Endothelial cell of umbilical vein (primary cell): ENCODE measurements at places on chromosomes 11 and 22. TPM values are rescaled to one million over a fixed set of nuclear protein-coding genes. Genes with fewer than 3 reads are reported as not detected.

The BTBD18 gene
- not detected in 2 replicates for total RNA-seq

The BRSK2 gene
- 0.20 and 0.39 TPM in 2 replicates for total RNA-seq

The IGF2 gene
- total RNA-seq = 21.0 and 34.1 TPM in 2 replicates

The LTBP3 gene
- 120 and 121 TPM in 2 replicates for total RNA-seq

The LMO2 gene
- 62.4 and 66.8 TPM in 2 replicates for total RNA-seq

The UPB1 gene
- total RNA-seq = 0.30 and 0.80 TPM in 2 replicates

The PHETA2 gene
- 23.4 and 25.4 TPM in 2 replicates for total RNA-seq

The RBM4 gene
- 148 and 153 TPM in 2 replicates for total RNA-seq

The SLC22A6 gene
- not detected in 2 replicates for total RNA-seq

The LDHA gene
- total RNA-seq = 477 and 537 TPM in 2 replicates

The IGSF9B gene
- 0.15 and 0.69 TPM in 2 replicates for total RNA-seq

The SNX19 gene
- 44.3 and 49.8 TPM in 2 replicates for total RNA-seq

The CCDC89 gene
- total RNA-seq = 0.23 TPM in 1 of 2 replicates, not detected in the other

The PGA5 gene
- total RNA-seq = not detected in 2 replicates

The SMIM35 gene
- total RNA-seq = not detected in 2 replicates

The OR52I2 gene
- not detected in 2 replicates for total RNA-seq

The SVIP gene
- 69.5 and 70.5 TPM in 2 replicates for total RNA-seq

The BBOX1 gene
- total RNA-seq = not detected in 2 replicates
